ENCODE measurements at places on chromosomes 16 and 17.

GRCh38 chr17:67833946-67834631, 8.8 kb downstream of the BPTF start:
- DNase-seq: no peak

GRCh38 chr17:6455321-6455705, 11.1 kb downstream of the PIMREG start:
- no peak for DNase-seq

GRCh38 chr17:78041386-78042179, 83.1 kb downstream of the TNRC6C start:
- DNase-seq: peak; percentile 20

GRCh38 chr17:66308856-66309255, 6.4 kb downstream of the PRKCA start:
- no peak for DNase-seq

DNA sequence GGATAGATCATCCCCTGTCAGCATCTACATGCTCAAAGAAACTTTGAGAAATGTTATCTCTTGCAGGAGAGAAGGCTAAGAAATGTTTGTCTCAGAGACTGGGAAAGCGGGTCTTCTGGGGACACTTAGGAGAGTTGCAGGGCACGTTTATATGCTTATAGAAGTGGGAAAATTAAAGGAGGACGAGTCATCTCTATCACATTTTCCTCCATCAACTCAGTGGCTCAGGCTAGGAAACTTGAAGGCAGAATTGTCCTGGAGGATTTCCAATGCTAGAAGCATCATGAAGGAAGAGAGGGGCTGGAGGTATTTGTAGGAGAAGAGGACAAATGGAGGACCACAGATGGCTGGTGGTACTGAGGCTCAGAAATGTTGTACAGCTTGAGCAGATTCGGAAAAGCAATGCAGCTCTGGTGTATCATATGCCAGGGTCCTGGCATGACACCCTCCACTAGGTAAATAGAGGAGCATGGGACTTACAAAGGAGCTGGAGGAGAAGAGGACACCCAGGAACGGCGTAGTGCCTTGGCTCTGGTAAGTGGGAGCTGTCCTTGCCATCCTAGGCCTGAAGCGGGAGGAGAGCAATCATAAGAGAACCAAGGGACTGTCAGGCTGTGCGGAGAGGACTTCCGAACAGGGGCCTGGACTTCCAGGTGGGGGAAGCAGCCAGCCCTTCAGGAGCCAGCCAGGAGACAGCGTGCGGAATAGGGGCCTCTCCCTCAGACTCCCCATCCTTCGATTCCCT, 4.5 kb upstream of the HS3ST3B1 start:
- no peak for DNase-seq

GRCh38 chr17:56009795-56010651, 143.3 kb upstream of the ANKFN1 start:
- no peak for DNase-seq

DNA sequence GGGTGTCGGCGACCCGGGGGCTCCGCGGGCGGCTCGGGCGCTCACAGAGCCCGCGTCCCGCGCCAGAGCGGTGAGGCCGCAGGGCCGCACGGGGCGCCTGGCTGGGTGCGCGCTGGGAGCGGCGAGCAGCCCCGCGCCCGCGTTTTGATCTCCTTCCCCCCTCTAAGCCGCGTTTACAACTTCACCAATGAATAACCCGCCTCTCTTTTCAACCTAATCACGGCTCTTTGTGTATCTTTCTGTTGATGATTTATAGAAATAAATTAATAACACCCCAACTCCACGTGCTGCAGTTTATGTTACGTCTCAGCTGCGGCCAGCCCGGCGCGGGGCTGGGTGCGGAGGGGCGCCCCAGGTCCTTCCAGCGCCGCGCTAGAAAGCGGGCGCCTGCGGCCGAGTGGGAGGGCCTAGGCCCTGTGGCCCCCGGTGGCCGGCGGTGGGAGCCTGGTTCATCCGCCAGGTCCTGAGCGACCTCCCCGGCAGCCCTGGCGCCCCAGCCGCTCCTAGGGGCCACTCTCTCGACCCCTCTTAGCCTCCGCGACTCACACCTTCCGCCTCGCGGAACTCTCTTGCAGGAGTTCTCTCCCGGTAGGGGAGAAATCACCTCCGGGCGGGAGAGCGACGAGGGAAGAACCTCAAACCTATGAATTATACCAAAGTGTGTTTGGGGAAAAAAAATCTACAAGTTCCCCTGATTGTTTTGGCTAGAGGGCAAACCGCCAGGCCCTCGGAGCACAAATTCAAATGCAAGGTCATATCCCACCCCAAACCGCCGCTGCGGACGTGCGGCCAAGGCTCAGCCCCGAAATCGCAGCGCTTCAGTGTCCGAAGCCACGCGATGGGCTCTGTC, 1.9 kb downstream of the HNF1B start:
- DNase-seq: no peak

GRCh38 chr16:66427036-66427860, at the start of gene BEAN1:
Gene BEAN1 (plus strand): TSS chr16:66427295. CDS start chr16:66437677, 10,382 bp downstream.
- peak; percentile 36 for DNase-seq

GRCh38 chr17:45345554-45346215, 28.9 kb upstream of the MAP3K14 start:
- no peak for DNase-seq

GRCh38 chr17:66426397-66427033, 124.1 kb downstream of the PRKCA start:
- no peak for DNase-seq

DNA sequence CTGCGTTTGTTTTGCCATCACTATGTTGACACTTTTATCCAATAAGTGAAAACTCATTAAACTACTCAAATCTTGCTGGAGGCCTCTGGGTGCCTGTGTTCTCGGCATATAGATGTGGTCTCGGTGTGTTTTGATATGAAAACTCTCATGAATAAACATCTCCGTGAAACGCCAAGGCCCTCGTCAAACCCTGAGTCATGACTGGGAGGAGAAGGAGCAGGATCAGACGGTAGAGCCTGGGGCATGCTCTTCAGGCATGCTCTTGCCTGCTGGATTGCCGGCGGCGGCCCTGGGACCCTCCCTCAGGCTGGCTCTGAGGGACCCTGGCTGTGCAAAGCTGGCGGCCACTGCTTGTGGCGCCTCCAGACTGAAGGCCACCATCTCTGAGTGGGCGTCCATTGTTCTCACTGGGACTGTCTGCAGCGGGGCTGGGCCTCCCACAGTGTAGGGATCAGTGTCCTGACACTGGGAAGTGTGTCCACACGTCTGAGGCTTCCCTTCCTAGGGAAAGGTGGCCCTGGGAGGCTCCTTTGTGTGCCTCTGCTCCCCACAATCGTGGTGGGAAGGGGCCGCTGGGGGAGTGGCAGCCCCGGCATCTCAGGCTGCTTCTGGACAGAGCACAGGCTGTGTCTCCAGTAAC, 1.7 kb upstream of the NPB start:
- no peak for DNase-seq

DNA sequence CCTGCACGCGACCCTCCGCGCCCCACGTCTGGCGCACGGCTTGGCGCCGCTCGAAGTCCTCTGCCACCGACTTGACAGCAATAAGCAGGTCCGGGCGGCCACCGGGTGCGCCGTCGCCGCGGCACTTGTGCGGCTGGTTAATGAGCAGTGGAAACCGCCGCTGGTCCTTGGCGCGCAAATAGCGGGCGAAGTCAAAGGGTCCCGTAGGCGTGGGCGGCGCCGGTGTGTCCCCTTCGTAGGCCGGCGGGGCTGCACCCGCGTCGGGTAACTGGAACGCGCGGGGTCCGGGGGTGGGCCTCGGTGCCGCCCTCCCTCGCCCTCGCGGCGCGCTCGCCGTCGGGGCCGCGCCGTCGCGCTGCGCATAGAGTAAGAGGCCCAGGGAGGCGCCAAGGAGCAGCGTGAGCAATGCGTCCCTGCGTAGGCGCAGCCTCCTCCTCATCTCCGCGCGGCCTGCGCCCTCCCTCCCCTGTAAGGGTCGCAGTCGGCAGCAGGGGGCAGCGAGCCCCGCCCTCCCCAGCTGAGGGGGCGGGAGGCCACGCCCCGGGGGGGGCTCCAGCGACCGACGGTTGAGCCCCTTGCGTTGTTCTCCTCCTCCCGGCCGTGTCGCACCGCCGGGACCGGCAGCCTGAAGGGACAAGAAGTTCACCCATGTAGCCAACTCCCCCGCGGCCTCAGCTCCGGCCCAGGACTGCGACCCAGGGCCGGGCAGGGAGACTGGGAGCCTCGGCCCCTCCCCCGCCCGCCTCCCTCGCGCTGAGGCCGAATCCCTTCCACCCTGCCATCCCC, 558 bp downstream of the B3GNT9 start:
- DNase-seq: no peak

- no peak for DNase-seq
Measured at GRCh38 chr17:62689441-62690167, 62.1 kb downstream of the MRC2 start.

GRCh38 chr16:76653390-76654026, 376.3 kb downstream of the CNTNAP4 start:
- peak; percentile 69 for DNase-seq

DNA sequence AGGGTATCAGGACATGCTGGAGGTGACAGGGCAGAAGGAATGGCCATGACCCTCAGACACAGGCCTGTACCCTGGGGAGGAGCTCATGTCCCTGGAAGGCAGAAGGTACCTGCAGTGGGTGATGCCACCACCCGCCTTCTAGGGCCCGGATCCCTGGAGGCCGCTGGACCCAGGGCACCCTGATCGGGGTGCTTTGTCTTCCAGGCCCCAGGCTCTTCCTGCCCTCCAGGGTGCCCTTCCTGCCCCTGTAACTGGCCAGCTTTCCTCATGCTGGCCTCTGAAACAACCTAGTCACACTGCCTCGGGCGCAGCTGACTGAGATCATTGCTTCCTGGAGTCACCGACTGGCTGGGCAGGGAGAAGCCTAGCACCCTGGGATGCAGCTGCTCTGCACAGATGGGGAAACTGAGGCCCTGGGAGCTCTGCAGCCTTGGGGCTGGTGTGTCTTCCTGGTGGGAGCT, 5.8 kb downstream of the ADCY7 start:
- DNase-seq: no peak

DNA sequence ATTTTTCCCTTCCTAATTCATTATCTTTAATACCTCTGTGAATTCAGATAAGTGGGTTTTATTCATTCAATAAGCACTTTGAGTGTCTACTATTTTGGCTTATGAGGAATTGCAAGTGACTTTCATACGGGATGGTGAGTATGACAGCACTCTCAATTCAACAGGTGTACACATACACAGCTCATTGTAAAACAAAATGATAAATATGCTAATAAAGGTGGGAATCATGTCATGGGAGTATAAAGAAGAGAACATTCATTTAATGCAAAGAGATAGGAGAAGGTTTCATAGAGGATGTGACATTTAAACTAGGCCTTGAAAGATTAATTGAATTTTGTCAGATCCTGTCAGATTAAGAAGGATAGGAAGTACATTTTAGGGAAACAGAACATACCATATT, 19.4 kb downstream of the NACA2 start:
- DNase-seq: no peak

DNA sequence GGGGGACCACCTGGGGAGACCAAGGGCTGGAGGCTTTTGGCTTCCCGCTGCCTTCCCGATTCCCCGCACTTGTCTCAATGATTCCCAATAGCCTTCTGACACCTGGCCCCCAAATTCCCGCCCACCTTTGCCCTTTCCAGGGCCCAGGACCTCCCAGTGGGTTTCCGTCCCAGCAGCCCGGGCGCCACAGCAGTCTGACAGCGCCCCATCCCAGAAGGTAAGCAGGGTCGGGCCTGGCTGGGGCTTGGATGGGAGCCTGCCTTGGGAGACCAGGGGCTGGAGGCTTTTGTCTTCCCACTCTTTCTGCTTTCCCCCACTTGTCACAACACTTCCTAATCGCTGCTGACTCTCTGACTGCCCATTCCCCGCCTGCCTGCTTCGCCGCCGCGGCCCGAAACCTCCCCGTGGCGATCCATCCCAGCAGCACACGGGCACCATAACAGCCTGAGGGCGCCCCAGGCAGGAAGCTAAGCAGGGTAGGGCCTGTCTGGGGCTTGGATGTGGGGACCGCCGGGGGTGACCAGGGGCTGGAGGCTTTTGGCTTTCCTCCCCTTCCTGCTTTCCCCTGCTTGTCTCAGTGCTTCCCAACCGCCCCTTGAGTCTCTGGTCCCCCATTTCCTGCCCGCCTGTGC, 2289.3 kb downstream of the TP53TG3F start:
- no peak for DNase-seq

- peak; percentile 78 for DNase-seq
Measured at GRCh38 chr17:19744922-19745757, 3.0 kb downstream of the ALDH3A1 start.

DNA sequence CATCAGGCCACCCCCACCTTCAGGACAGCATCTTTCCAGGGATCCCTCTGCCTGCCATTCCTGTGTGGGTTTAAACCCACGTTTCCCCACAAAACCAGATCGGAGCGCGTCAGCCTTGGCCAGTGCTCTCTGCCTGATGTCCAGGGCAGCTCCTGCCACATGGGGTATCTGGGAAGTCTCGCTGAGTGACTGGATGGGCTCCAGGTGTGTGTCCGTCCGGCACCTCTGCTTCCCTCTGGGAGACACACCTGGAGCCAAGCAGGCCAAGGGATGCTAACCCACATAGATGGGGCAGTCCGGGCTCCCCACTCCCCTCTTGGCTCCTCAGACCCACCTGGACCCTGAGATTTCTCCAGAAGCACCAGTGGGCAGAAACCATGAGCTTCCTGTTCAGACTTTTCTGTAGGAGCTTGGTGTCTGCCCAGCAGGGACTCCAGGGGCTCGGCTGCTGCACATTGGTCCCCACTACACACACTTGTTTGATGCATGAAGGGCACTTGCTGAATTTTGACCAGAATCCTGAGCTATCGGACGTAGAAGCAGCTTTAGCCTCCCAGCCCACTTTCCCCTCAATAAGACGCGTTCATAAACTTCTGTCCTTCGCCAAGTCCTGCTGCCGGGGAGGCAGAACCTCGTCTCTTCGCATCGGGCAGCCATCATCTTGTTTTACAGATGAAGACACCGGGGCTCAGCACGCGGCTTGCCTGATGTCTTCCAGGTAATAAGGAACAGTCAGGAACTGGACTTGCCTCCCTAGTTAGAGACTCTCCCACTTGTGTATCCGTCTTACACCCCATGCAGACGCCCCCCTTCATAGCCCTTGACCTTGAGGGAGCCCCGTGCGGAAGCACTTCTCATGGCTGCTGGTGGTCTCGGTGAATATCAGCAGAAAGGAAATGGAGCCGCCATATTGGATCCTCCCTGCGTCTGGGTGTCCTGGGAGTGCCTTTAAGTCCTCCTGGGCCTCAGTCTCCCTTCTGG, 91.6 kb upstream of the ZNF469 start:
- DNase-seq: no peak

- no peak for DNase-seq
Measured at GRCh38 chr16:53839150-53839549, 135.2 kb downstream of the FTO start.

DNA sequence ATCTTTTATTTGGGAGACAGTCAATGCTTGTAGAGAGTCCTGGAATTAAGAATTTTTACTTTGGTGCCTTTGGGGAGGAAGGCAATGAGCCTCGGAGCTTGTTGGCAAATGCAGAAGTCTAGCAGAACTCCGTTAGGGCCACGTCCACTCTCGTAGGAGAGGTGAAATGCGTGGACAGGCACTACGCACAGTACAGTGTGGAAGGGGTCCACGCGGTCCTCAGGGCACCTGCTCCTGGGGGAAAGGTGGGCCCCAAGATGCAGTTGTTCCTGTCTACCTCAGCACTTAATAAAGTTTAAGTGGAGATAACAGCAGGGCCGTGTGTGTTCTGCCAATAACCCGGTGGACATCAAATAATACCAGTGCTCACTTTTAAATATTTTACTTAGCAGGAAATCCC, 1.8 kb downstream of the RAB11FIP3 start:
- no peak for DNase-seq
